ENCODE measurements at places on chromosomes 6 and 20.

GRCh38 chr6:57252975-57253374 lies 30.9 kb upstream of the RAB23 start:
- peak; percentile 56 for DNase-seq

- DNase-seq: peak; percentile 43
These were observed 52.3 kb upstream of the ADGRF1 start for GRCh38 chr6:47094241-47094925.

DNA sequence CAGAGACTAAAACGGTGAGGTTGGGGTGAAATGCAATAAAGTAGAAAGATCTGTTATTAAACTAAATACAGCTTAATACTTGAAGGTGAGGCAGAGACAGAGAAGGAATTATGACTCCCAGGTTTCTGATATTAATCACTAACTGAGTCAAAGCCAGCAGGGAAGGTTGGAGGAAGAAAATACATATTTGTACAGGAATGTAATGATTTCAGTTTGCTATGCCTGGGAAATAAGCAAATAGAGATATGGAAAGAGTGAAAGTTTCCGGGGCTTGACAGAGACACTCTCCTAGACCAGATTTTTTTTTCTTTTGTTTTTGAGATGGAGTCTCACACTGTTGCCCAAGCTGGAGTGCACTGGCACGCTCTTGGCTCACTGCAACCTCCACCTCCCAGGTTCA lies 76.8 kb downstream of the PTPRK start:
- peak; percentile 25 for DNase-seq

- DNase-seq: peak; percentile 66
These were observed 94.9 kb downstream of the RFX6 start for GRCh38 chr6:116971959-116972358.

GRCh38 chr20:53901064-53901463 lies 169.3 kb downstream of the BCAS1 start:
- peak; percentile 55 for DNase-seq

DNA sequence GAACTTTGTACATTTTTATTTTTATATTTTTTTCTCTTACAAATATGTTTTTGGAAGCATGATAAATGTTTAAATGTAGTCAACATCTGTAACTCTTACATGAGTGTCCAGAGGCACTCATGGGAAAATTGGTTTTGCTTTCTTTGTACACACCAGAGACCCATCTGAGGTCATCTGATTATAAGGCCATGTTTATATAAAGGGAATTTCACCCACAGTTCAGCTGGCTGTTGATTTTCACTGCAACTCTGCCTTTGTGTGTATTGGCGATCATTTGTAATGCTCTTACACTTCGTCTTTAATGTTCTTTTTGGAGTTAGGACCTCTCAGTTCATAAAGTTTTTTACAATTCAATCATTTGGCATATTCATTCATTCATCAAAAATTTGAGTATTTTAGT lies 28.1 kb downstream of the RIOK1 start:
- DNase-seq: no peak

GRCh38 chr20:19249106-19249879 lies 36.9 kb downstream of the SLC24A3 start:
- DNase-seq: peak; percentile 78

- DNase-seq: no peak
These were observed 31.4 kb downstream of the RAMACL start for GRCh38 chr6:166555086-166555485.

GRCh38 chr6:168301648-168302398 lies 17.8 kb downstream of the DACT2 start:
- DNase-seq: no peak

GRCh38 chr6:35583893-35584688 lies 71.4 kb upstream of the TULP1 start:
- DNase-seq: peak; percentile 82

DNA sequence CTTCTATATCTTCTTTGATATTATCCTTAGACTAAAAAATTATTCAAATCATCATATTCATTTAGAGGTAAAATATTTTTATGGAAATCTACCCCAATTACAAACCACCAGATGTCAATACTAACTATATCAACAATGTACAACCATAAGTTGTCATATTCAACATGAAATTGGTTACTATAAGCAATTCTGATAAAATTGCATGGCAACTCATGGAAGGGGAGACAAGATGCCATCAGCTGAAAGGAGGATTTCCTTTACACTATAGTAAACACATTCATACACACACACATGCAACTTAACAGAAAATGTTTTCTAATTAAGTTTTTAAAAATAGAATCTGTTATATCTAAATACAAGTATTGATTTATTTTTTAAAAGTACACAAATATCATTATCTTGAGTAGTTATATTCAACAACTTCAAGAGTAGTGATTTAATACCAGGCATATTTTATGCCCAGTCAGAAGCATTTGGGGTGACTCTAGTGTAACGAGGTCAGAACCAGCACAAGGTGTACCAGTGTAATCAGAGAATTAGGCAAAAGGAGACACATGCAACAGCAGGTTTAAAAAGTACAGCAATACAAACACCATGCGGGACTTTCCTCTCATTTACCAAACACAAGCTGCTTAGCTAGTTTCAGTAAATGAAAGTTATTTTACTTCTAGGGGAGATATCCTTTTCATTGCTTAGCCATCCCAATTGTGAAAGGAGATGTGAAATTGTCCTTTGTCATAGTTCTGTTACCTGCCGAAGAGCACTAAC lies 1.0 kb downstream of the FILIP1 start:
- no peak for DNase-seq

GRCh38 chr6:159307246-159307790 lies 138.1 kb downstream of the FNDC1 start:
- DNase-seq: no peak

DNA sequence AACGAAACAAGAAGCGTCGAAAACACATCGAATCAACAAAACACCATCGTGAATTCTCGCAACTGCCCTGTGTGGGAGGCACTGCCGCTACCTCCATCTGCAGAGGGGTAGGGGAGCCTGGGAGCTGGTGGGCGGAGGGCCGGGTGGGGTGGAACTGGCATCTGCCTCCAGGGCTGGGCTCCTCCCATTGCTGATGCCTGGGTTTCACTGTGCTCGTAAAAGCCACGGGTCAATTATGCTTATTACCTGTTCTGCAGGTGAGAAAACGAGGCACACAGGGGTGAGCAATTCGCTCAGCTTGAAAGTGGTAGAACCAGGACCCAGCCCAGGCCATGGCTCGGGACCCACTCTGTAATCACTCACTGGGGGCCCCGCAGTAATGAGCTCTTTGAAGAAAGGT lies 16.5 kb upstream of the SULF2 start:
- DNase-seq: no peak

DNA sequence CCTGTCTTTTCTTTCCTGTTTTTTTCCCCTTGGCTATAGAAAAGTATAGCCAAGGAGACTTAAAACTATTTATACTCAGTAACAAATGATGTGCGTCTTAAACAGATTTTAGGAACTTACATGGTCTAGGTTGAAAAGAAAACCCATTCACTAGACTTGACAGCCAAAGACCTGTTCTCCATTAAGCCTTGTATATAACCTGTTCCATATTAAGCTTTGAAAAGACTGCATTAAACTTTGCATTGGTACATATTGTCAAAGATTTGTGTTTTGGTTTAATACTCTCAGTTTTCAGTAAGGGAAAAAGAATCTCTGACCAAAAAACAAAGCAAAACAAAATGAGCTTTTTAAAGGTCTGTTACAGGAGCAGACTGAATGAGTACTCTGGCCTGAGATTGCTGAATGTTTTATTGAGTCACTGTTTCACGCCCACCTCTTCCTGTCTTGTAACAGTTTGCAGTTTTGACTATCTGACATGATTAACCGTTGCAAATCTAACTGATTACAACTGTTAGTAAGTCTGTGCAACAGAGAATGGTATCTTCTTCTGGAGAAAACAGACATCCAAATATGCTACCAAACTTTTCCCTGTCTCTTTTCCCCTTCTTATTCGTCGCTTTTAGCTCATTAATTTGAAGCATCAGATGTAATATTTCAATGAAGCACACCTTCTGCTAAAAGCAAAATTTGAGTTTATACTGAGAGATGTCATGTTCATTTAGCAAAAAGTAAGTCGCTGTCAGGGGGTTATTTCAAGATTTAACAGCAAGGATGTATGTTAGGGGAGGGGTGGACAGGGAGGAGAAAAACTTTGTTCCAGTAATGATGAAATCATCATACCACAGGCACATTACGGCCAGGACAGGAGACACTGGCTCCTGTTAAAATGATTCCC lies 59.1 kb upstream of the SUPT3H start:
- peak; percentile 87 for DNase-seq

GRCh38 chr6:53474010-53474409 lies 70.9 kb downstream of the GCLC start:
- DNase-seq: no peak

DNA sequence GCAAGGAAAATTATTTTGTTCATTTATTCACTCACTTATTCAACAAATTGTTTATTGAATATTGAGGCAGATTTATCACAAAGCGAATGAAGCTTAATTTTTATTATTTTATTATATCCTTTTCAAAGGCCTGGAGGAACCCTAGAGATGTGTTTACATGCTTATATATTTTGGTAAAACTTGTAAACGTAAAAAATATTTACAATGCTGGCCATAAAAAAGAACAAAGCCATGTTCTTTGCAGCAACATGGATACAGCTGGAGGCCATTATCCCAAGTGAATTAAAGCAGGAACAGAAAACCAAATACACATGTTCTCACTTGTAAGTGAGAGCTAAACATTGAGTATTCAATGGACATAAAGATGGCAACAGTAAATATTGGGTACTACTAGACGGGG lies 58.8 kb downstream of the ELOVL4 start:
- DNase-seq: no peak

GRCh38 chr6:63899550-63899949 lies 263.9 kb downstream of the PHF3 start:
- DNase-seq: peak; percentile 26

DNA sequence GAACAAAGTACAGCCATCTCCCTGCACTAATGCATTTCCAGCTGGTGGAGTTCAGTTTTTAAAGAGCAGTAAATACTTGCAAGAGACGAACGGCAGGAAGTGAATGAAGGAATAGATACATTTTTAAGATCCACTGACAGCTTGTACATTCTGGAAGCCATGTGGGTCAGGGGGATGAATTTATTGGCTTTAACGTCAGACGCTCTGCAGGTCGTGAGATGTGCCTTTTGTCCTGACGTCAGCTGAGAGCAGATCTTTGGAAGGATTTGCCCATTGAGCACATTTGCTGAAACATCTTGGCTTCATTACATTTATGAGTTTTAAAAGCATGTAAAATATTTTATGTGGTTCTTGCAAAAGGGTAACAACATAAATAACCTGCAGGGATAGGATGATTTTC lies 29.5 kb upstream of the SALL4 start:
- DNase-seq: no peak

GRCh38 chr6:142932889-142933288 lies 12.1 kb downstream of the HIVEP2 start:
- no peak for DNase-seq

GRCh38 chr6:33276864-33277662 lies at the start of gene B3GALT4:
TSS of gene B3GALT4 (plus strand) at chr6:33277123. CDS start at chr6:33277420, 297 bp downstream.
- DNase-seq: peak; percentile 73

GRCh38 chr20:14488212-14488611 lies 150.8 kb upstream of the FLRT3 start:
- DNase-seq: no peak

DNA sequence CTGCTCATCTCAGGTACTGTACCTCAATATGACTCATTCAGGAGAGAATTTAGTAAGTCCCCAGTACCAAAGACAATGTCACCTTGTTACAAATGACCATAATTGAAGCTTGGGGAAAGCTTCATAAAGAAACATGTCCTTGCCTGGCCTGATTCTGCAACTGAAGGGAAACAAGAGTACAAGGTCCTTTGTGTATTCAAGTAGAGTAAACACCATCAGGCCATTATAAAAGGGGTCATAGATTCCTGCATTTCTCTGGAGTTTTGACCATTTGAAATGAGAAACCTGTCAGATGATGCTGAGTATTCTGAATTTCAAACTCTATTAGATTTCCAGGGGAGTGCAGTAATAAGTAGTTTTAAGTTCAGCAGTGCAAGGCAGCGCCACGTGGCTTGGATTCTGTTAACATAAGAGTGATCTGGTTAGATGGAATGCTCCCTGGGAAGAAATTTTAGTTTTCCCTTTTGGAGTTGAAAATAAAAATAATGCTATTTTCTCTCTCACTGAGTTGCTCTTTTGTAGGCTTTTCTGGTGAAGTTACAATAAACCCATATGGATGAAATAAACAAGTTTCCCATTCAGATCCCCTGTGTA lies 1054.3 kb downstream of the EPHA7 start:
- no peak for DNase-seq

- no peak for DNase-seq
These were observed 1.2 kb downstream of the NKAIN4 start for GRCh38 chr20:63253065-63253437.

GRCh38 chr20:45044084-45044573 lies 56.8 kb downstream of the KCNS1 start:
- peak; percentile 90 for DNase-seq

- no peak for DNase-seq
These were observed 18.1 kb downstream of the PTPRA start for GRCh38 chr20:2891343-2891742.

GRCh38 chr6:149488815-149489214 lies 4.0 kb upstream of the ZC3H12D start:
- peak; percentile 14 for DNase-seq

DNA sequence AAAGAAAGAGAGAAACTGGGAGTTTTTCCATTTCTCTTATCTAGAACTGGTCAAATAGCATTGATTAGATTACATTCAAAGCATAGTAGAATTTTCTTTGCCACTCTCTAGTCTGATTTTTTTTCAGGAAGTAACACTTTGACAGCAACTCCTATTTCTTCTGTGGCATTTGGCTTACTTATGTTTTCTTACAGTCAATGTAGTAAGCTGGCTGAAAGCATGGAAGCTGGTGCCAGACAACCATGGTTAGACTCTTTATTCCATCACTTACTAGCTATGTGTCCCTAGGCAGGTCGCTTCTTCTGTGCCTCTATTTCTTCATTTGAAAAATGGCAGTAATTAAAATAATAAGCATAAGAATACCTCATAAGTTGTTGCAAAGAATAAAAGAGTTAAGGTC lies 54.2 kb upstream of the OPRM1 start:
- DNase-seq: no peak
